ENCODE measurements at places on chromosomes 5 and 9. TPM values are rescaled to one million over a fixed set of nuclear protein-coding genes. Genes with fewer than 3 reads are reported as not detected.

The PCDHB5 gene
- 13.4 TPM for total RNA-seq

The HSPA5 gene
- 152 TPM for total RNA-seq

The BARX1 gene
- total RNA-seq: 0.23 TPM

The FBP2 gene
- 26.9 TPM for total RNA-seq

The ESM1 gene
- total RNA-seq: 17.0 TPM

The EGFL7 gene
- 131 TPM for total RNA-seq

Measured in metanephros (tissue), 2 donors.